ENCODE measurements at places on chromosomes 3 and 15. TPM values are rescaled to one million over a fixed set of nuclear protein-coding genes. Genes with fewer than 3 reads are reported as not detected.

The ZNF620 gene
- total RNA-seq: 0.82 TPM

- H3K4me1 ChIP-seq: peaks cover 39% of the 10 kb centered on the region
- H3K36me3 ChIP-seq: no peaks in the 10 kb centered on the region
- no peaks in the 10 kb centered on the region for H3K27me3 ChIP-seq
- H3K4me3 ChIP-seq: no peak overlapping the region
These were observed 16.5 kb upstream of the CYP11A1 start for GRCh38 chr15:74383695-74384565.

GRCh38 chr3:16460886-16461285 is 52.6 kb downstream of the RFTN1 start:
- peaks cover 4% of the 10 kb centered on the region for H3K36me3 ChIP-seq
- no peak overlapping the region for H3K27ac ChIP-seq
- no peak for DNase-seq
- no peak overlapping the region for H3K4me3 ChIP-seq
- H3K4me1 ChIP-seq: peaks cover 6% of the 10 kb centered on the region

The ARNT2 gene
- not detected for total RNA-seq

GRCh38 chr3:187136936-187137335 is 2.4 kb downstream of the RPL39L start:
- H3K4me3 ChIP-seq: no peak overlapping the region
- no peaks in the 10 kb centered on the region for H3K36me3 ChIP-seq
- H3K27ac ChIP-seq: no peak overlapping the region
- H3K4me1 ChIP-seq: peaks cover 22% of the 10 kb centered on the region
- no peak for DNase-seq

The IGSF11 gene
- total RNA-seq: 0.58 TPM

DNA sequence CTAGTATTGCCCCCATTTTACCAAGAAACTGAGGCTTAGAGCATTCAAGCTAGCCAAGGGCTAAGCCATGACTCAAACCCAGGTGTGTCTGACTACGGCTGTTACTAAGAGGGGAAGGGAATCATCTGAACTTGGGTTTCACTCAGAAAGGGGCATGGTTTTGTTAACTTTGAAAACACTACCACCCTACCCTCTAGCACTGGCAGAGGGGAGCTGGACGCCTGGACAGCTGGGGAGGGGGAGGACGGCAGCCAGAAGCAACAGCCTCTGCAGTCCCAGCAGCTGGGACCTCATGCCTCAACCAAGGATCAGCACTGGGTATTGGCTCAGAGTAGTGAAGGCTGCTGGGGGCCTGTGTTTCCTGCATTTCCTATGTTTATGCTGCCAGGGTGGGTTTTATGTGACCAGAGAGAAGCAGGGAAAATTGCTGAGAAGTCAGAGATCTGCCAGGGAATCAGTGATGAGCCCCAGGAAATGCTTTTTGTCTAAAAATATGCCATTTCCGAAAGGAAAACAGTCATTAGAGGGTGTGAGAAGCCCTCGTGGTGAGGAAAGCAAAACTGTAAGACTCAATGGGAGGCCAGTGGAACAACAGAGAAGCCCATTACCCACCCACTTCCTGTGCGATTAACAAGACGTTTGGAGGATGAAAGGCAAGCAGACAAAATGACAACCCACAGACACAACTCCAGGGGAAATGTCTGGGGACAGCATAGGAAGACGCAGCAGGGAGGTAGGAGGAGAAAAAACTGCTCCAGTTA is 41.2 kb downstream of the LIPC start:
- peaks cover 53% of the 10 kb centered on the region for H3K4me1 ChIP-seq
- no peaks in the 10 kb centered on the region for H3K36me3 ChIP-seq
- DNase-seq: peak; percentile 7
- peak overlapping the region; percentile 8 for H3K4me3 ChIP-seq

The DUOXA2 gene
- total RNA-seq: not detected

DNA sequence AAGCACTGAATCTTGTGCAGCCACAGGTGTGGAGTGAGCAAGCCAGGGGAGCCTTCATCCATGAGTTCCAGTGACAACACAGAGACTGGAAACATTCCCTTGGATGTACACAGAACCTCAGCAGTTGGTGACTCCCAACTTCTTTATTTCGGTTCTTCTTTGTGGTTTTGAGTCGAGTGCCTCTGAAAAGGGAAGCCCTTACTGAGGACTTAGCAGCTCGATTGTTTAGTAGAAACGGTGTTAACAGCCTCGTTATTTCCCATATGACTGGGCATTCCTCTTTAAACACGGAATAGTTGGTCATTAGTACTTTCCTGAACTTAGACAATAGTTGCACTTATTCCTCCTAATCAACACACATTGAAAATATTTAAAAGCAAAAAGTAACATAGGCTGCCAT is 7.7 kb downstream of the SLCO3A1 start:
- H3K36me3 ChIP-seq: peaks cover 5% of the 10 kb centered on the region
- H3K4me3 ChIP-seq: no peak overlapping the region
- no peak overlapping the region for H3K27ac ChIP-seq

GRCh38 chr3:39013921-39014509 is 37.7 kb downstream of the SCN11A start:
- H3K36me3 ChIP-seq: no peaks in the 10 kb centered on the region
- no peaks in the 10 kb centered on the region for H3K4me1 ChIP-seq
- no peak overlapping the region for H3K4me3 ChIP-seq

- no peak overlapping the region for H3K27ac ChIP-seq
- H3K36me3 ChIP-seq: peaks cover 49% of the 10 kb centered on the region
- no peak for DNase-seq
- H3K27me3 ChIP-seq: no peaks in the 10 kb centered on the region
These were observed 37.3 kb downstream of the ZBTB38 start for GRCh38 chr3:141405591-141405990.

The KLHL40 gene
- total RNA-seq: not detected

- no peaks in the 10 kb centered on the region for H3K36me3 ChIP-seq
- peak overlapping the region; percentile 62 for H3K27ac ChIP-seq
- peak; percentile 72 for DNase-seq
- H3K4me1 ChIP-seq: peaks cover 57% of the 10 kb centered on the region
These were observed 29.7 kb downstream of the PLXND1 start for GRCh38 chr3:129576514-129577352.

DNA sequence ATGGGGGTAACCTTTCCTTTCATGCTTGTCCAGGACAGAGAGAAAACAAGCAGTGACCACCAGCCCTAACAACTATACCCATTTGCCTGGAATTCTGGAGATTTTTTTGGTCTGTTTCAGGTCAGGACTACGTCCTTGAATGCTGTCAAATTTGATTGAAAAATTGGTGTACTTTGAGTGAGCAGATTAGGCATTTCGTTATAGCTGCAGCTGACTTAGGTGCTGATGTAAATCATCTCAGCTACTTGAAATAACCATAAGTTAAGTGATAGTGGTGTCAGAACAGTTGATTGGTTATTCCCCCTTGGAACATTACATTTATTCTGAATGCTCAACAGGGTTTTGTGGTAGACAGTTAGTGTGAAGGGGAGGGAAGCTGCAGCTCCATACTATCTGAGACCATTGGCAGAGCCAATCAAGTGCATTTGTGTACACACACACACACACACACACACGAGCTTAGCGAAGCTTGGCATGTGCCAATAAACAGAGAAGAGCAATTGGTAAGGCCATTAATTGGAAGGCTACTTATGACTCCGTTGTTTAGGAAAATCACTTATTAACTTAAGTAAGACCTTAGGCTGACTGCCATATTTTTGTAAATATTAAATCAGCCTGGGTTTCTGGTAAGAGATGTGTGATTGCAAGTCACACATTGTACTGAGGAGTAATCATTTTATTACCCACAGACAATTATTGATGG is 447.8 kb downstream of the MFSD1 start:
- H3K4me3 ChIP-seq: no peak overlapping the region
- no peak for DNase-seq
- H3K36me3 ChIP-seq: no peaks in the 10 kb centered on the region
- H3K27me3 ChIP-seq: no peaks in the 10 kb centered on the region

The AP3B2 gene
- 0.25 TPM for total RNA-seq

DNA sequence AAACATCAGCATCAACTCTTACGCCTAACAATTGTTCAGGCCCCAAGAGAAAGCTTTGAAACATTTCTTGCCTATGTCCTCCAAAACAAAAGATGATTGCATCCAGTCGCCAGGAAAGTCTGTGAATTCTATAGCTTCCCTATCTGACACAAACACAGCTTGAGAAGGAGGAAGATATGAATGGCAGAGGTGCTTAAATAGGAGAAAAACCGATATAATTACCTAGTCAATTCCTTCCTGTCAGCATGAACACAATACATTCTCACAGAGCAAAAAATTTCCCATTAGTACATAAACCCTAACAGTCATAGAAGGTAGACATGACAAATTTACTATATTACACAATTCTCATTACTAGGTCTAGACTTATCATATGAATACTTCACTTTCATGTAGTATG is 326.5 kb downstream of the CGGBP1 start:
- H3K4me3 ChIP-seq: no peak overlapping the region
- H3K27me3 ChIP-seq: peaks cover 4% of the 10 kb centered on the region
- no peak overlapping the region for H3K27ac ChIP-seq
- no peaks in the 10 kb centered on the region for H3K4me1 ChIP-seq
- no peaks in the 10 kb centered on the region for H3K36me3 ChIP-seq
- DNase-seq: no peak

- H3K27ac ChIP-seq: peak overlapping the region; percentile 71
- peak; percentile 67 for DNase-seq
- H3K4me3 ChIP-seq: peak overlapping the region; percentile 28
These were observed 12.2 kb upstream of the SACM1L start for GRCh38 chr3:45677033-45677446.

DNA sequence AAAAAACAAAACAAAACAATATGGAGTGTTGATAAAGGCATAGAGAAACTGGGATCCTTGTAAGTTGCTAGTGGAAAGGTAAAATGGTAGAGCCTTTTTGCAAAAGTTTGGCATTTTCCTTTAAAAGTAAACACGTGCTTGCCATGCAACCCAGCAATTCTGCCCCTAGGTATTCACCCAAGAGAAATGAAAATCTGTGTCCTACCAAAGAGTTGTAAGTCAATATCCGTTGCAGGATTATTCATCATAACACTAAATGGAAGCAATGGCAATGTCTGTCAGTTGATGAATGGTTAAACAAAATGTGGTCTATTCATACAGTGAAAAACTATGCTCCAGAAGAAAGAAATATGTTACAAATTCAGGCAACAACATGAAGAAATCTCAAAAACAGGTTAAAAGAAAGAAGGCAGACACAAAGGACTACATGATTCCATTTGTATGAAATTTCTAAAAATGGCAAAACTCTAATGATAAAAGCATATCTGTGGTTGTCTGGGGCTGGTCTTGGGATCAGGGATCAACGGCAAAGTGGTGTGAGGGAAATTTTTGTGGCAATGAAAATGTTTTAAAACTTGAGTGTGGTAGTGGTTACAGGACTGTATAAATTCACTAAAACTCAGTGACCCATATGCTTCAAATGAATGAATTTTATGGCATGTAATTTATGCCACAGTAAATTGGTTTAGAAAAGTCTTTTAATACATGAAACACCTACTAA is 229.6 kb downstream of the OPA1 start:
- no peak overlapping the region for H3K4me3 ChIP-seq
- no peaks in the 10 kb centered on the region for H3K27me3 ChIP-seq
- H3K27ac ChIP-seq: no peak overlapping the region
- no peaks in the 10 kb centered on the region for H3K4me1 ChIP-seq

GRCh38 chr15:74132681-74133651 is 2.6 kb downstream of the ISLR2 start:
- no peak overlapping the region for H3K4me3 ChIP-seq
- no peaks in the 10 kb centered on the region for H3K36me3 ChIP-seq
- no peak overlapping the region for H3K27ac ChIP-seq

DNA sequence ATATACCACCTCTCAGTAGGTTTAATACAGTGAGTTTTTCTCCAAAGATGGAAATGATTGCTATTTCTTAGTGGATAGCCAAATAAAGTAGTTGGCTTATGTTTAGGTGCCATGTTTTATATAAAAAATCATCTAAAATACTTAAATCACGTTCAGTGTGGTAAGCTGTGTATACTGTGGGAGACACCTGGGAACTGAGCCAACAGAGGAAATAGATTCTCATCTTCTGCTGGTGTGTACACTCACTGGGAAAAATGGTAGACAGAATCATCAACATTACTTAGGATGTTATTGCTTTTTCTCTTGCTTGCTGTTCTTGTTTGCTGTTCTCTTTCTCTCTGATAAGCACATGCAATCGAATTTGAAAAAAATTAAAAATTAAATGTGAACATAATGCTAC is 112.6 kb upstream of the MB21D2 start:
- H3K27me3 ChIP-seq: no peaks in the 10 kb centered on the region
- no peak overlapping the region for H3K27ac ChIP-seq
- DNase-seq: no peak
- no peaks in the 10 kb centered on the region for H3K4me1 ChIP-seq
- H3K36me3 ChIP-seq: no peaks in the 10 kb centered on the region
- no peak overlapping the region for H3K4me3 ChIP-seq

The TP63 gene
- total RNA-seq: not detected

The IL5RA gene
- total RNA-seq: 0.59 TPM

The EFCC1 gene
- 0.22 TPM for total RNA-seq

DNA sequence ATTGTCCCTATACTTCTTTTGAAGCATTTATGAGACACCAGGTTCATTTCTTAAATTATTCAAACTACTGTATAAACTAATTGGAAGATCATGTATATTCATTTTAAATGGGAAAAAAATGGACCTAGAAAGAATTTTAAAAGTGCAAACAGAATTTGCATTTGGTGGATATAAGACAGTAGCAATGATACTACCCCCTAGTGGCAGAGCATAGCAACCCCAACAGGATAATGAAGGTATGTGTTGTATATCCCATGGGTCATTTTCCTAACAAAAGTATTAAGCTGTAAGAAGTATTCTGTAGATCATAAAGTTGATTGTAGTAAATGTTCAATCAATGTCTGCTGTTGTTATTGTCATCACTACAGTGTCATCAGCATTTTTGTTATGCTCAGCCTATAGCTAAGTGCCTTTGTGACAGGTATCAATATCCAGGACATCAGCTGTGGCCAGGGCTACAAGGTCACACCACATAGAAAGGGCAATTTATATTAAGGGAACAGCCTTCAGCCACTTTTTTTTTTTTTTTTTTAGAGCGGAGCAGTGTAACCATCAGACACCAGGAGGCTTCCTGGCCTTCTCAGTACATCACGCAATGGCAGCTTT is 175.8 kb downstream of the FOXB1 start:
- no peaks in the 10 kb centered on the region for H3K27me3 ChIP-seq
- DNase-seq: peak; percentile 61
- H3K4me3 ChIP-seq: no peak overlapping the region
- H3K4me1 ChIP-seq: no peaks in the 10 kb centered on the region
- no peak overlapping the region for H3K27ac ChIP-seq
- no peaks in the 10 kb centered on the region for H3K36me3 ChIP-seq

- peaks cover 83% of the 10 kb centered on the region for H3K4me1 ChIP-seq
- H3K27me3 ChIP-seq: no peaks in the 10 kb centered on the region
- H3K36me3 ChIP-seq: no peaks in the 10 kb centered on the region
These were observed 5.2 kb downstream of the TBC1D2B start for GRCh38 chr15:78072080-78072892.

DNA sequence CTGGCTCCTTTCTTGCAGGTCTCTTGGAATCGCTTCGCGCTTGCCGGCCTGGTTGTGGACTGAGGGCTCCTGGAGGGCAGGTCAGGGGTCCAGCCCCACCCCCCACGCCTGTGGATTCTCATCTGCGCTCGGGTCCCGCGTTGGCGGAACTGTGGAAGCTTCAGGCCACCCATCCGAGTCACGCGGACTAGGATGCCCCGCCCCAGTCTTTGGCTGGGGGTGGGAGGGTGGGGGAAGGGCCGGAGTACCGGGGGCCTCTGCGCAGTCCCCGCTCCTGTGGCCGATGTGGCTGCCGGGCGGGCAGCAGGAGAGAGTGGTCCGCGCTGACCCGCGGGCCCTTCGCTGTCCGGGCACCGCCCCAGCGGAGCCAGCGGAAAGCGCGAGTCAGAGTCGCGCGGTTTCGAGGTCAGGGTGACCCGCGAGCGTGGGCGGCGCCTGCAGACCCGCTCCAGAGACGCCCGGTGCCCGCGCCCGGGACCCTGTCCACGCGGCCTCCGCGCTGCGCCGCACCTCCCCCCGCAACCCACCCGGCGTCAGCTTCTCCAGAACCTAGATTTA is 114.2 kb downstream of the KLF13 start:
- no peaks in the 10 kb centered on the region for H3K27me3 ChIP-seq
- no peak for DNase-seq
- peak overlapping the region; percentile 48 for H3K4me3 ChIP-seq
- peaks cover 68% of the 10 kb centered on the region for H3K4me1 ChIP-seq

The TMCO5A gene
- not detected for total RNA-seq
